NCI-H82 (cell line): ENCODE measurements at places on chromosomes 11 and 22.
A peak's percentile ranks its signal among the peaks of the same experiment; 100 is the strongest.

GRCh38 chr11:35794850-35795249, 132.3 kb downstream of the TRIM44 start:
- DNase-seq: no peak

DNA sequence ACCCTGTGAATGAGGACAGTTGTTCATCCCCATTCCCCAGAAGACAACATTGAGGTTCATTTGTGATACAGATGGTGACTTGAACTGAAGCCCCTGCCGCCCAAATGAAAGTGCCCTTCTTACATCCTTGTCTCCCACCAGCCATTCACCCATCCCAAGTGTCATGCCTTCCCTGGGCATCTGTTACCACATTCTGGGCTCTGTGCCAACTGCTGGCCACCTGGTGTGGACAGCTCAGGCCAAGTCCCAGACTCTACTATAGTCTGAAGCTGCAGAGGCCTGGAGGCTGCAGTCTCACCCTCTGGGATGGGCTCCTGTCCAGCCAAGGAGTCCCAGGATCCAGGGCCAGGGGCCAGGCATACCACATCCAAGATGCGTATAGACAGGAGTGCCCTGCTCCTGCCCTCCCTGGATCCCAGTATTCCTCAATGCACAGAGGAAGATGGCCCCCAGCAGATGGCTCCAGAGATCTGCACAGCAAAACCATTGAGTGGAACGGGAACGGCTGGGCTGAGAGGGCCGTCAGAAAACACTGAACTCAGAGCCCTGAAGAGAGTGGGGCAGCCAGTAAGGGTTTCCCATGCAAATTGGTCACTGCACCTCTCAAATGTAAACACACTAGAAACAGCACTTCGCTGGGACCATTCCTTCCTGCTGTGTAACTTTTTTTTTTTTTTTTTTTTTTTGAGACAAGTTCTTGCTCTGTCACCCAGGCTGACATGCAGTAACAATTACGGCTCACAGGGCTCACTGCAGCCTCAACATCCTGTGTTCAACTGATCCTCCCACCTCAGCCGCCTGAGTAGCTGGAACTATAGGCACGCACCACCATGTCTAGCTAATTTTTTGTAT, 22.8 kb downstream of the ARRB1 start:
- peak; percentile 85 for DNase-seq

DNA sequence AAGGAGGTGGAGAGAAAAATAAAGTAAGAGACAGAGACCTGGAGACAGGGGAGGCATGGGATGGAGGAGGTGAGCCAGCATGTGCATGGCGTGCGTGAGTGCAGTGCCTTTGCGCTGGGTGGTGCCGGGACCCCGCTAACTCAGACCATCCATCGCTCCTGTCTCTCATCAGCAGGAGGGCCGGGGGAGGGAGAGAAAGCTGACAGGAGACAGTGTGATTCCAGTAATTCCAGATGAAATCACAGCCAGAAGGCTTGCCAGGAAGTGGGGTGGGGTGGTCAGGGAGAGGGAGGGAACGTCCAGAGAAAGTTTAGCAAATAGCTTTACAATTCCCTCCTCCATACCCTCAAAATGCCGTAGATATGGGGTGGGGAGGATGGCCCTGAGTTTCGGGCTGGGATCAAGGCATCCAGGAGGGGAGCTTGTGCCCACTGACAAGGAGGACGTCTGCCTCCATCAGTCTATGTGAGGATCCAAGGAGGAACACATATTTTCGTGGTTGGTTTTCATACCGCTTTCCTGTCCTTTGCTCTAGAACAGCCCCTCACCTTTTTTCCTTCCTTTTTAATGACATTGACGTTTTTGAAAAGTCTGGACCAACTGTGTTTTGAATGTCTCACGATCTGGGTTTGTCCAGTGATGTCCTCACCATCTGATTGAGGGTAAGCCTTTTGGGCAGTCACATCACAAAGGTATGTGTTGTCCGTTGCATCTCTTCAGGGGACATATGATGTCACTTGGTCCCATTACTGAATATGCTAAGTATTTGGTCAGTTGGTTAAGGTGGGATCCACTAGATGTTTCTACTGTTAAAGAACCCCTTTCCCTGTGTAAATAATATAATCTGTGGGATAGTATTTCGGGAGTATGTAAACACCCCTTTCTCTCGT, 567.3 kb downstream of the MIAT start:
- DNase-seq: no peak

DNA sequence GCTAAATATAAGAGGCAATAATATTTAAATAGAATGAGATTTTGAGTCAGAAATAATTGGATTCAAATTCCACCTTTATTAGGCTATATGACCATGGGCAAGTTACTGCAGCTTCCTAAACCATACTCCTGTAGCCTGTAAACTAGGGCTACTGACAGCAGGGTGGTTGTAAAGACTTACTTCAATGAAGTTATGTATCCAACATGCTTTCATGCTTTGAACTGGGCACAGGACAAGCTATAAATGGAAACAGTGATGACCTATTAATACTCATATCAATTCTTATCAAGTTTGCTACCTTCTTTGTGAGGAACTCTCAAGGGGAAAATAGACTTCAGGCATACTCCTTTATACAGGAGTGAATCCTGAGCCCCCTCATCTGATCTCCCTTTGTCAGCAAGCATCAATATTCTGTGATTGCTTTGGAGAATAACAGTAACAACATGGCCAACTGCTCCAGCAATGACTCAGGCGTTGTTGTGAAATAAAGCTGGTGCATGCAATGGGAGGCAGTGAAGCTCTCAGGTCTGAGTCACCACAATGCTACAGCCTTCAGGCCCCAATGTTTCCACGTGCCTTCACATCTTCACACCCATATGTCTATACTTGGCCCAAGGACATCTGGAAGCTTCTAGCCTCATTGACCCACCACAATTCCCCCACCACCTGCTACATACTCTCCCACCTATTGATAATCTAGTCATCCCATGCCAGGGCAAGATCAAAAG, 102.5 kb downstream of the KCNA4 start:
- DNase-seq: no peak

GRCh38 chr11:61403658-61404057, 11.3 kb downstream of the TMEM216 start:
- no peak for DNase-seq

GRCh38 chr22:25554238-25554671, 10.2 kb upstream of the GRK3 start:
- no peak for DNase-seq

DNA sequence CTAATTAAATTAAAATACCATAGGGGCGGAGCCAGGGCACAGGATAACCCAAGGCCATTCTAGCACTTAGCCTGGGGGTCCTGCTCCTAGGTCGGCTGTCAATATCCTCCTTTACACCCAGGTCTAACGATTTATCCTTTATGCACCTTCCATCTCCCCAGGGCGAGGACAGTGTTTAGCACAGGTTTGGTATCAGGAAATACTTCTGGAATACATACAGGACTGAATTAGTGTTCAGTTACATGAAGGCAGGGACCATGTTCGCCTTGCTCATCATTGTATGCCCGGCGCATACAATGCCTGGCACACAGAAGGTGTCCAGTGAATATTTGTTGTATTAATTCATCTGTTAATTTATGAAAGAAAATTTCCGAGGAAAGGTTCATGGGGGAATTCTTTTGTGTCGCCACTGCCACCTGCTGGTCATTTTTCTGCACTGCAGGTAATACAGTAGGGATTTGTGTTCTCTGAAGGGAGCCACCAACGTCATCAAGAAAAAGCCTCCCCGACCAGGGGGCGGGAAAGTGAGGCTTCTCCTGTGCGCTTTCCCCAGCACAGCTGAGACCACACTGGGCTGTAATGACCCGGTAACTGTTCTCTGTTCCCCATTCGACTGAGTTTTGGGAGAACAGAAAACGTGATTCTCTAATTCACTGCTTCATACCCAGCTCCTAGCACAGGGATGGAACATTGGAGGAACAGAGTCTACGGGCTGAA, 68.7 kb upstream of the ASPHD2 start:
- DNase-seq: peak; percentile 88

GRCh38 chr11:85709941-85710702, 24.1 kb upstream of the CCDC89 start:
- no peak for DNase-seq

DNA sequence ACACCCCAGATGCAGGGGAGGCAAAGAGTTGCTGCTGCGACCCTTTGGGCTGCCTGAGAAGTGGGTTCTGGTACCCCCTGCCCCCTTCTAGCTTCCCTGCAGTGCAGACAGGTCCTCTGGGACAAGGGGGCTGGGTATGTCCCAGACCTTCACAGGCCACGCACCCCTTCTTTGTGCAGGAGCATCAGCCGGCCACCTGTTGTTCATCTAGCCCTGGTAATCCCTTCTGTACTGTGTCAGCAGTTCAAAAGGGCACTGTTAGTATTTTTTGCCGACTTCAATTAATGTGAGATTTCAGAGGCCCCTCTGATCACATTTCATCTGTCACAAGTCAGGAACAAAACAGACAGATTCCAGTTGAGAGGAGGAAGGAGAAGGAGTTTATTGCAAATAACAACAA, 49.9 kb downstream of the ALX4 start:
- no peak for DNase-seq

GRCh38 chr11:77402218-77402556, 71.7 kb downstream of the PAK1 start:
- DNase-seq: peak; percentile 38

GRCh38 chr22:40241200-40241763, 63.6 kb downstream of the TNRC6B start:
- DNase-seq: no peak

DNA sequence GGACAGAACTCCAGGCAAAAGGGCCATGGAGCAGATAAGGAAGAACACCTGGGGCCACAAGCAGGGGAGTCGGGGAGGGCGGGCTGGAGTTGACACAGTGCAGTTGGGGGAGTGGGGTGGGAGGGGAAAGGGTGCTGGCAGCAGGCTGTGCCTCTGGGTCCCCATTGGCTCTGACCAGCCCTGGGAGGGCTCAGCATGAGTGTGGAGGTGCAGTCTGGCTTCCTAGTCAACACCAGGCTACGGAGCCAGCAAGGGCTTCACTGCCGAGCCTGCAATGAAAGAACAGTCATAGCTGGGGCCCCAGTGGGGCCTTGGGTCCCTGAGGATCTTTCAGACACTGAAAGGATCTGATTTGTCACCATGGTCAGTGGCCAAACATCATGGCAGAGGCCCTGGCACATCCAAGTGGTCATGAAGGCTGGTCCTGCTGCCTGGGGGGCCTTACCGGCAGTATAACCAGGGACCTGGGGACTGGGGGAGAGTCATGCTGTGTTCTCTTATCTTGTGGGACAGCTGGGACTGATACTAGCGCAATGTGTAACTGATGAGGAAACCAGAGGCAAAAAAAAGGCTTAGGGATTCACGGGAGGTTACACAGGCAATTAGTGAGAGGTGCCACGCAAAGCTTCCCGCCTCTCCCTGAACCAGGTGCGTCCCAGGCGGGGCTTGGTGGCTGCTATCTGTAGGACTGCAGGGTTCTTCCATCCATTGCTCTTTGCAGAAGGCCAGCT, 11.6 kb downstream of the SLC37A2 start:
- DNase-seq: no peak

- peak; percentile 36 for DNase-seq
Measured at GRCh38 chr11:14645015-14645912, 1.7 kb downstream of the PDE3B start.

- DNase-seq: no peak
Measured at GRCh38 chr11:34188181-34188580, 82.8 kb downstream of the NAT10 start.

DNA sequence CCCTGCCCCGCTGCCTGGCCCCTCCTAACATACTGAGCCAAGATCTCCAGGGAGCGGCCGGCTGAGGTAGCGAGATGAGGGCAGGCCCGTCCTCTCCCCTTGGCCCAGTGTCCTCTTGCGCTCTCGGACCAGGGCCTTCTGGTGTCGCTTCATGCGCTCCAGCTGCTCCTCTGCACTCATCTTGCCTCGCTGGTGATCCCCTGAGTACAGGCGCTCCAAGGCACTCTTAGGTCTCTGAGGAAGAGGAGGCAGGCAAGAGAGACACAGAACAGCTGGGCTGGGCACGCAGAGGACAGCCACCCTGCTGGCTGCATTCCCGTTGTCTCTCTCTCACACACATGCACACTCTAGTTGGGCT, 50.6 kb downstream of the C11orf58 start:
- no peak for DNase-seq

- DNase-seq: peak; percentile 54
Measured at GRCh38 chr11:109708184-109708583, 286.2 kb downstream of the C11orf87 start.

DNA sequence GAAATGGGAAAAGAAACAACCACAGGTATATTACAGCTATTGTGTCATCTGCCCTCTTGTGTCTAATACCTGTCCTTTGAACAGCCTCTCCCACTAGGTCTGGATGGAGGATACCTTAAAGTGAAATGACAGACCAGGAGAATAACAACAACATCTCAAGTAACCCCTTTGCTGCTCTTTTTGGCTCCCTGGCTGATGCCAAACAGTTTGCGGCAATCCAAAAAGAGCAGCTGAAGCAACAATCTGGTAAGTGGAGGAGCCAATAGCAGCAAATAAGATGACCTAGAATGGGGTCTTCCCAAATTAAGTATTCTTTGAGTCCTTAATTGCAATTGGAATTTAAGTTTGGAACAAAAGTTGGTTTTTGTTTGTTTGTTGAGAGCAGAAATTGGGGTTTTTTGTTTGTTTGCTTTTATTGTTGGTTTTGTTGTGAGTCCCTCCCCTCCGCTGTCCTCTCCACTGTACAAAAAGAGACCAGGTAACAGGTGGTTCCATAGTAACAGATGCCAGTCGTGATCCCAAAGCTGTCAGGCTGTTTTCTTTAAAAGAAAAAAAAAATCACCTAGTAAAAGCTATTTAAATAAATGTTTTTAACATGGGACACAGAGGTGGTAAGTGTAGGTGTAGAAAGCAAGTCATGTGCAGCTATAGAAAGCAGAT, 5.7 kb downstream of the UBE4A start:
- DNase-seq: no peak

DNA sequence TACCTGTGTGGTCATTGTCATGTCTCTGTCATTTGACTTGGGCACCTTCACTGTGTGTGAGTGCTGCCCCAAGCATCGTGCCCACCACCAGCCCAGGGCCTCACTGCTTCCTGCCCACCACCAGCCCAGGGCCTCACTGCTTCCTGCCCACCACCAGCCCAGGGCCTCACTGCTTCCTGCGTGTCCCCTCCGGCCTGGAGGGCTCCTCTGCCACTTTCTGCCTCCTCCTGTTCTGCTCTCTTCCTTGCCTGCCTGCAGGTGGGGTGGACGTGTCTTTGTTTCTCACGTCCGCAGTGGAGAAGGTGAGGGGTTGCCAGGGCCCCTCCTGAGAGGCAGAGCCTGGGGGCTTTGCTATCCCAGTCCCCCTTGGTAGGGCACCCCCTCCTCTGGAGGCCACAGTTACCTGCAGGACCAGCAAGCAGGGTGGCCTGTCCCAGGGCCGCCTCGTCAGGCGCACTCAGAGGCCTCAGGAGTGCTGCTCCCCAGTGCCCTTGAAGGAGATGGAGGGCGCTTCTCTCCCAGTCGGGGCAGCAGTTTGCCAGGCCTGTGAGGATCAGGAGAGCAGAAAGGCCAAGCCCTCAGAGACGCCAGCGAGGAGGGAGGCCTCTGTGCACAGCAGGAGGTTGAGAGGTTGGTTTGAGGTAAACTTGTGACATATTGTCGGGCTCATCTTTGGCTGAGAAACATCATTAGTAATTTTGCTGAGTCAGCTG, 290.7 kb downstream of the TBC1D22A start:
- DNase-seq: no peak

- peak; percentile 42 for DNase-seq
Measured at GRCh38 chr11:119056421-119056999, 495 bp downstream of the HYOU1 start.

GRCh38 chr11:16880184-16880801, 133.9 kb downstream of the PLEKHA7 start:
- DNase-seq: no peak
